ENCODE measurements at places on chromosomes 3 and 15.

GRCh38 chr3:12532182-12532581, 13.1 kb downstream of the MKRN2OS start:
- no peak for DNase-seq

- no peak for DNase-seq
Observed at GRCh38 chr3:47791193-47791855, 9.6 kb upstream of the SMARCC1 start.

GRCh38 chr3:116140100-116140689, 305.1 kb downstream of the LSAMP start:
- DNase-seq: peak; percentile 52

GRCh38 chr15:73681856-73682599, 2.2 kb upstream of the CD276 start:
- no peak for DNase-seq

- DNase-seq: no peak
Observed at GRCh38 chr3:35640190-35641165, 1.2 kb downstream of the ARPP21 start.

- no peak for DNase-seq
Observed at GRCh38 chr15:53312707-53313106, 446.8 kb downstream of the WDR72 start.

GRCh38 chr15:100920516-100921135, 1.5 kb downstream of the LRRK1 start:
- no peak for DNase-seq

DNA sequence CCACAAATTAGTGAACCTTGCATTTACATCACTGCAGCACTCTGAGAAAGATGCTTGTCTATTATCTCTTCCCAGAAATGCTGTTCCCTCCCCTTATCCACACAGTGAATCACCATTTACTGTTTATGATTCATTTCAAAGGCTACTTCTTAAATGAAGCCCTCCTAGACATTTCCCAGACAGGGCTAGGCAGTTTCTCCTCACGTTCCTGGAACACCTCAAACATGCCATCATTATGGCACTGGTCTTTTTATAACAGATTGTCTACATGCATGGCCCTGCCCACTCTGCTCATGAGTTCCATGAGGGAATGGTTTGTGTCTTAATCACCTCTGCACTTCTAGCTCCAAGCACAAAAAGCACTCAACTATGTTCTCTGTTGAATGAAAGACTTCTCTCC, 32.2 kb upstream of the TM2D3 start:
- DNase-seq: peak; percentile 49

DNA sequence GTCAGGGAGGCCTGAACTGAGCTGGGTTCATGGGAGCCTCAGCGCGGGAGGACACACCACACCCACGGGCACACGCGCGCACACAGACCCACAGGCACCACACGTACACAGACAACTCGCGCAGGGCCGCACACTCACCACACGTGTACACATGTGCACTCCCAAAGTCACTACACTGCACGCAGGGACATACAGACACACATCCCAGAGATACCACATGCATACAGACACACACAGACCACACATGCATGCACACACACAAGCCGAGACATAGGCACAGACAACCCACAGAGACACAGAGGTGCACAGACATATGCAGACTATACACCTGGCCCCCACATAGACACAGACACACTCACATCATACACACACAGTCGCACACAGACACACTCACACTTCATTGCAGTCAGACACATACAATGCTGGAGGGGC, 1.1 kb upstream of the MGLL start:
- peak; percentile 30 for DNase-seq

GRCh38 chr3:136626493-136626892, 125.7 kb downstream of the STAG1 start:
- DNase-seq: no peak

DNA sequence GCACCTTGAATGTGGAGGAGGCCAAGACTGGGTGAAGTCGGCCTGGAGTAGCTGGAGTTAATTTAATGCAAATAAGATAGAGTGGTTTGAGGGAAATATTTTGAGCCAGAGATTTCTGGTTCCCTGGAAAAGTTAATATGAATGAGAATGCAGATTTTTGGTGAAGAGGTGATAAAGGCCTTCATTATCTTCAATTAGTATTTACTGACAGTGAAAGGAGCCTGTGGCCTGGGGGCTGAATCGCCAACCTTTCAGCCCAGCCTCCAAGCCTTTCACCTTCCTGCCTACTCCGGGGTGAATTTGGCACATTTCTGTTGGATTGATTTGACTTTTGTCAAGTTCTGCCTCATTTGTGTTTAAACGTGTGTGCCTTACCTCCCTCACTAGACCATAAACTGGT, 147.8 kb downstream of the SOX2 start:
- no peak for DNase-seq

GRCh38 chr3:9146367-9147071, 102.9 kb downstream of the SRGAP3 start:
- no peak for DNase-seq

- peak; percentile 32 for DNase-seq
Observed at GRCh38 chr15:100083572-100083971, 258.2 kb downstream of the ADAMTS17 start.

DNA sequence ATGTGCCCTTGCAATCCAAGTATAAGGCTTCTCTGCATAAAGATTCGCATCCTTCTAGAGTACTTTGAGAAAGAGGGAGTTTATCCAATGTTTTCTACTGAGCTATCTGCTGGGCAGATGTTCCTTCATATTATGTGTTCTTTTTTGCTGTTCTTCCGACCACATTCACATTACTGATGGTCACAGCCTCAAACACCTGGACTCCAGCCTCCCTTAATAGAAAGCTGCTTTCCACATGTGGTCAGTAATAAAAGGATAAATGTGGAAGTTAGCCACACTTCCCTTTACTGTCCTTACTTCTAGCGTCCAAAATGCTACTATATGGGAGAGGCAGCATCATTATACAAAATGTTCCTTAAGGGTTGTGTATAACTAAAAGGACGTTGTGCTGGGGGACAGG, 116.9 kb downstream of the CD47 start:
- DNase-seq: no peak

DNA sequence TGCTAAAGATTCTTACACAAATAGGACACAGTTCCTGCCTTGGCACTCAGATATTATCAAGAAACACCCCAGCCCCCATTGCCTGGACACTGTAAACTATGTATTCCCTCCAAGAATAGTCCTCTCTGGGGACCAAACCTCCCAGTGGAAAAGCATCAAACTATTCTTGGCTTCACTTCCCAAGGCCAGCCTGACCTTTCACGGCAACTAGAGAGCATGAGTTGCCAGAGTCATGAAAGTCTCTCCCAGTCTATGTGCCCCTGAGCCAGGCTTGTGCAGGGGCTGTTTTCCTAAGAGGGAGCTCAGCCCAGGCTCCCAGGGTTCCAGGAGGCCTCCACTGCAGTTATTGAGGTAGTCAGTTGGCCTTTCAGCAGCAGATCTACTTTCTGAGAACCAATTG, 251.9 kb upstream of the TGFBR2 start:
- no peak for DNase-seq

DNA sequence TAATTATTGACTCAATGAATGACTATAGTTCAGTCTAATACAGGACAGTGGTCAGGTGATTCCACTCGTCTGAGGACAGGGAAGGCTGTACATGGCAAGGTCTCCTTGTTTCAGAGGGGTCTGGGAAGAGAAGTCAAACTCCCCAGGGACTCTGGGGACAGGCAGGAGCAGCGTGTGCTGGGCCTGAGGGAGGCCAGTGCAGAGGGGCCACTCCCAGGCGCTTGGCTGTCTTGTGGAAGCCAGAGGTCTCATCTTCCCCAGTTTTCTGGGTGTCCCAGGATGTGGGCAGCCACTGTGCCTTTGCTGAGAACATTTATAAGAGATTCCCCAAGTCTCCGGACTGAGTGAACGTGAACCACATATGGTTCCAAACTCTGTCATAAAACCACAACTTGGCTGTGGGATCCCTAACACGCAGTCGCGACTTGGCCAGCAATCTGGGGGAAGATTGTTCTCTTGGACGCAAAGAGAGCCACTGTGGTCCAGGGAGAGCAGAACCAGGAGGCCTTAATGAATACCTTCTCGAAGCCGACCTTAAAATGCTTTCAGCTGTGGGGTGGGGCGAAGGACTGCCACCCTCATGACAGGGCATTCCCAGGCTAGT, 30.4 kb downstream of the BHLHE40 start:
- no peak for DNase-seq

- DNase-seq: no peak
Observed at GRCh38 chr3:63963496-63963895, 51.3 kb upstream of the SCAANT1 start.

DNA sequence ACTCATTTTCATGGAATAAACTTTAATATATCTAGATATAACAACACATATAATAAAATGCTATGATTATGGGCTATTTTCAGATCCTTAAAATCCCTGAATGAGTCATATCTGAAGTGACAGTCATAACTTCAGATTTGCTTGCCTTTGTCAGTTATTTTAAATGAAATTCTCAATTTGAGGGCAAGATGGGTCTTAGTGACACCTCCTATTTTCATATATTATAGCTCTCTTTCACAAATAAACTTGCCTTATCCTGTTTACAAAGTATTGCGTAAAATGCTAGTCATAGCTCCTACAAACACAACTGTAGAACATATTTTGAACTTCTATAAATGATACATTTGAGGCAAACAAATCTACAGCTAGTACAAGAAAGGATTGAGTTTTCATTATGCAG, 6.2 kb upstream of the THRB start:
- peak; percentile 24 for DNase-seq

GRCh38 chr3:172918568-172919296, 168.2 kb downstream of the ECT2 start:
- no peak for DNase-seq

DNA sequence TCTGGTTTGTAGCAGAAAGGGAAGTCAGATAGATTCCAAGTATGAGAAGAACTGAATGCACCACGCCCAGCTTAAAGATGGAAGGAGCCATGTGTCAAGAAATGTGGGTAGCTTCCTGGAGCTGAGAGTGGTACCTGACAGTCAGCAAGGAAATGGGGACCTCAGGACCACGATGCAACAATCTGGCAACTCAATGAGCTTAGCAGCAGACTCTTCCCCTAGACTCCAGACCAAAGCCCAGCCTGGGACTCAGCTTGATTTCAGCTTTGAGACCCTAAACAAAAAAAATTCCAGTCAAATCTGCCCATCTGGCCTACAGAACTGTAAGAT, 24.4 kb downstream of the MIX23 start:
- DNase-seq: no peak

GRCh38 chr3:98147179-98147578, at the start of gene OR5H14:
TSS of gene OR5H14 (plus strand) at chr3:98147479. CDS start at chr3:98149386, 1,907 bp downstream.
- DNase-seq: no peak

DNA sequence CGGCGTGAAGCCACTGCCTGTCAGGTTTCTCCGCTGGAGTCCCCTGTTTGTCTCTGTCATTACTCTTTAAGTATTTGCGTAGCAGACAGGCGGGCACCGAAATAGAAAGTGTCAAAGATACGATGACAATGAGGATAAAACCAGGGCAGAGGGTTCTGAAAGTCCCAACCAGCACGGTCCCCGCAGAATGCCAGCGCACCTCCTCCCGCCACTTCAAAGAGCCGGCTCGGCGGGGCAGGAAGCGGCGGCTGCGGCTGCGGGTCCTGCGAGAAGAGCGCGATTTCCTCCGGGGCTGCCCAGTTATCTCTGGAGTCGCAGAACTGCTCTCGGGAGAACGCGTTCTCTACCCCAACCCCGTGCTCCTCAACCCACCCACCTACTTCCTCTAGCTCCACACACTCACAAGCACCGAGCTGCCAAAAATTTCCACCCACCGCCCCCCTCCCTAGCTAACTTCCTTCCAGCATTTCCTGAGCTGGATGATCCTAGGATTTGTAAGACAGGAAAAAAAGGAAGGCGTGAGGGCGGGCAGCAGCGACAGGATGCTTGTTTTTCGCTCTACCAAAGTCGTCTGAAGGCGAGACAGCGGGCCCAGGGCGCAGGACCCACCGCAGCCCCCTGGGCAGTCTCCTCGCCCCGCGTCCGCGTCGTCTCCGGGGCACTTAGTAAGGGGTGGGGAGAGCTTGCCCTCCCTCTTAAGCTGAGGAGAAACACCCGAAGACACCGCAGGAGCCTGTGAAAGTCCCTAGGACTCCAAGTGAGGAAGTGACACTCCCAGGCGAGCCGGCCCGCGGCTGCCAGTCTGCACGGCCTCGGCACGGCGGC, at the start of gene ARHGAP31:
ARHGAP31 (plus strand) TSS at position 513 of the 825 bp plus-strand sequence. CDS start 522 bp downstream, outside the sequence.
- DNase-seq: peak; percentile 67

GRCh38 chr15:79988448-79989117, 17.6 kb upstream of the BCL2A1 start:
- DNase-seq: no peak
